ENCODE measurements at places on chromosomes 2 and 18.
A peak's percentile ranks its signal among the peaks of the same experiment; 100 is the strongest.

DNA sequence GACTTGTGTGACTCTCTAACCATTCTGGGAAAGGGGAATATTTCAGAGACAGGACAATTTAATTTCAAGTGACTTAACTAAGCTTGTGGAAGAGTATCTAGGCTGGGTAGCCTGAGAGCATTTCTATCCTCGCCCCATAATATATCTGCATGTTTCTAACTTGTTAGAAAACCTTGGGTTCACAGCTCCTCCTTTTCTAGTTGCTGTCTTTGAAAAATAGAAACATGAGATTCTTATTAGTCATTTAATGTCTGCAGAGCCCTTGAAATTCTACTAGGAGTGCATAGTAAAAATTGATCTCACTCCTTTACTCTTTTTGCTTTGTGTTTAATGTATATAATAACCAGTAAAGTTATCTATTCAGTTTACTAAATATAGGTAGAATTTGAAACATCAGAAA, 22.4 kb downstream of the CTLA4 start:
- no peak for DNase-seq

- DNase-seq, result no peak
These were observed 120.5 kb upstream of the CCDC68 start for GRCh38 chr18:55079481-55080355.

DNA sequence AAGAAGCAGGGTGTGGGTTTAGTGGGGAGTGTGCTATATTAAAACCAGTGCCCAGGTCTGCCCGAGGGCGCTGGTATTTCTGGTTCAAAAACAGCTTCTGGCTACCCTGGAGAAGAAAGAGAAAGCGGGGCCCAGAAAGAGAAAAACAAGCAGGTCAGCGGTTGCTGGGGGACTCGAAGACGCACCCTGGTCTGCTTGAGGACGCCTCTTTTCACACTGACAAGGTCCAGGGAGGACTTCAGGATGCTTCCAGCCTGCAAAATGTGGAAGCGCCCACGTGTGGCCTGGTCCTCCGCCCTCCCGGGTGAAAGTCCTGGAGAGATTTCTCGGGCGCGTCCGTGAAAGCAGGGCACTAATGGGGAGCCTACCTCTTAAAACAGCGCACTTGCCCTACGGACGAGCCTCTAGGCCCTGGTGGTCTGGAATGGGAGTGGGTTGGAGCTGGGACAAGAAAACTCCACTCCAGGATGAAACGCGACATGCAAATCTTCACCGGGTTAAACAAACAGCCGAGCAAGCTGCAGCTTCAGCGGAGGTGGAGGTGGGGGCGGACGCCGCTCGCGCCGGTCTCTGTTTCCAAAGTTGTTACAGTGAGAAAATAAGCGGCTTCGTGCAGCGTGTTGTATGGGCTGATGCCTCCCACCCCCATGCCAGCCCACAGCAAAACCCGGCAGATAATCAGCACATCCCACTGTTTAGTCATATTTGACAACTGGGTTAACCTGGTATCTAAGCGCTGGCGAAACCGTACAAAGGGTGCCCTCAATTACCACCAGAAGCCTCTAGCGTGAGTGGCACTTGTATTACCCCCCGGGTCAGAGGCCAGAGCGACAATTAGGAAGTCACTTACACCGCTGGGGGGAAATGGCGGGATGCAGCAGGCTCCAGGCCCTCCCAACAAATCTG, 1.1 kb upstream of the SP9 start:
- no peak for DNase-seq

DNA sequence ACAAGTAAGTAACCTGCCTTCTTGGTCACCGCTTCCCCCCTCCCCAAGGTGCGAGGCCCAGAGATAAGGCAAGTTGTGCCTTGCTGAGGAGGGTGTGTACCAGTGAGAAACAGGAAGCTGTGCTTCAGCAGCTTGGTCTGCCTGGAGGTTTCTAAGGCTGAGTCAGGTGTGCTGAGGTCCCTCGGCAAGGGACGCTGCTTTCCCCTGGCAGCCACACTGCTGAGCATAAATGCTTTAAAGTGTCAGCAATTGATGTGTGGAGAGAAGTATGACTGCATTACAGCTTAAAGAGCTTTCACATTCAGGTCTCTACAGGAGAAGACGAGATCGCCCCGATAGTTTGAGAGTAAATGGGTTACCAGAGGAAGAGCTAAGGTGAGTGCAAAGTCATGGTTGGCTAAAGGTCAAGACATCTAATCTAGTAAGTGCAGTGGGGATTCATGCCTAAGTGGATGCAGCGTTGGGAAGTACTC, 86.9 kb downstream of the LIMS1 start:
- no peak for DNase-seq

DNA sequence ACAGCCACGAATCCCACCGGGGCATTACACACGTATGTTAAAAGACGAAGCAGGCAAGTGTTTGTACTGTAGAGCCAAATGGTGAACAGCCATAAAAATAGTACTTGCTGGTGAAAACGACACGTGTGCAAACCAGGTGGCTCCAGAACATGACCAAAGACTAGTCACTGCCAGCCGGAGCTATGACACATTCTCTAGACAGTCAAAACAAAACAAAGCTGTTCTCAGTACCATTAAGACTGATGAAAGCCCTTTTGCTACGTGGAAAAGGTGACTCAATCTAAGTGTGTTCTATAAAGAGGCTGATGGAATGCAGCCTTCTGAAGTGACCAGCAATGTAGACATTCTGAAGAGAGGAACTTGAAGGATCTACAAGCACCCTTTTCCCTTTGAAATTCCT, 367.7 kb upstream of the NETO1 start:
- peak; percentile 0 for DNase-seq

DNA sequence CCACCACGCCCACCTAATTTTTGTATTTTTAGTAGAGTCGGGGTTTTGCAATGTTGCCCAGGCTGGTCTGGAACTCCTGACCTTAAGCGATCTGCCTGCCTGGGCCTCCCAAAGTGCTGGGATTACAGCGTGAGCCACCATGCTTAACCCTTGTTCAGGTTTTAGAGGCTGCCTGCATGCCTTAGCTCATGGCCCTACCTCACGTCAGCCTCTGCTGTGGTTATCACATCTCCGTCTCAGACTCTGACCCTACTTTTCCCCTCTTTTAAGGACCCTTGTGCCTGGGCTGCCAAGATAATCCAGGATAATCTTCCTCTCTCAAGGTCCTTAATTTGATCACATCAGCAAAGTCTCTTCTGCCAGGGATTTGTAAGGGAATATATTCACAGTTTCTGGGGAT, 98.2 kb upstream of the PMAIP1 start:
- DNase-seq, result no peak

- no peak for DNase-seq
These were observed 1547.1 kb upstream of the PIK3C3 start for GRCh38 chr18:40407909-40408308.

GRCh38 chr2:98177286-98177685, 90.3 kb downstream of the VWA3B start:
- no peak for DNase-seq

DNA sequence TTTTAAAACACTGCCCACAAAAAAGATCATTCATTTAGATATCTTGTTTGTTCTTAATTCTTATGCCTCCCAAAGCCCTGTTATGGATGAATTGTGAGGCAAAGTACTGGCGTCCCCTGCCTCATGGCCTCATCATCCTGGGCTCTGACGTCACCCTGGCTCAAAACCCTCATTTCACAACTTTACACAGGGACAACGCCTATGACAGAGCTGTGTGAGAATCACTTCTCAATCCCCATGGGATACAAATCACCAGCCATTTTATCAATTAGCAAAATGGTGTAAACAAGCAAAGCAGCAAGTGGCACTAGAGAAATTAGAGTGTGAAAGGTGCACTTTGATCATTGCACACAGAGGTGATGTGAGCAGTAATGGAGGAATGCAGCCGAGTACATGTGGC, 16.6 kb downstream of the FHOD3 start:
- DNase-seq, result no peak

GRCh38 chr2:127087791-127088495, 19.0 kb downstream of the BIN1 start:
- no peak for DNase-seq

DNA sequence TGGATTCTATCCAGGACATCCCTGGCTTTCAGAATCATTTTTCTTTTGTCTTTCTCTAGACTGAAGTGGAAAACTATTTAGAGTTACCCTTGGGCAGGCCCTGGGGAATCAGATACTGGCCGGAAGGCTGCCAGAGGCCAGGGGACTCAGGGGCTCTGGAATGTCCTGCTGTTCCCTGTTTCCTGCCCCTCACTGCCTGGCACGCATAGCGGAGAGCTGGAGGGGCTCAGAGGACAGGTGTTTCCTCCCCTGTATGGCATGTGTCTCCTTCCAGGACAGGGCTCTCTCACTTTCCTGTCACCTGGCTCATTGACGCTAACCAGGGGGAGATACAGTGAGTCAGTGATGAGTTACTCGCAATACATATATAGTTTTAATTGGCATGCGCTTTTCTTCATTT, 38.8 kb downstream of the DYSF start:
- DNase-seq, result peak; percentile 34

DNA sequence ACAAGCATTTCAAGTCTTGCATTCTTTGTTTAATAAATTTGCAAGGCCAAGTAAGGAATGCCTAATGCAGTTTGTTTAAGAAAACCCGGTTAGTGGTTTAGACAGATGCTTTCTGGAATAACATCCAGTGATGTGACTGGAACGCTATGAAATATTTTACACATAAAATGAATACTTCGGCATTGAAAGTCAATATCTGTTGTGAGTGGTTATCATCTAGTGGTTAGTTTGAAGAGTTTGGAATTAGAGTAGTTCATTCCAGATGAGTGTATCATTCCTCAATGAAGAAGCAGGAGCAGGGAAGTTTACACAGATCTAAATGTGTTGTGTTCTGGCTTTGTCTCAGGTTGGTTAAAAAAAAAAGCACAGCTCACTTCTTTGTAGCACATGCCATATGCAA, 608.0 kb upstream of the PIK3C3 start:
- peak; percentile 3 for DNase-seq

DNA sequence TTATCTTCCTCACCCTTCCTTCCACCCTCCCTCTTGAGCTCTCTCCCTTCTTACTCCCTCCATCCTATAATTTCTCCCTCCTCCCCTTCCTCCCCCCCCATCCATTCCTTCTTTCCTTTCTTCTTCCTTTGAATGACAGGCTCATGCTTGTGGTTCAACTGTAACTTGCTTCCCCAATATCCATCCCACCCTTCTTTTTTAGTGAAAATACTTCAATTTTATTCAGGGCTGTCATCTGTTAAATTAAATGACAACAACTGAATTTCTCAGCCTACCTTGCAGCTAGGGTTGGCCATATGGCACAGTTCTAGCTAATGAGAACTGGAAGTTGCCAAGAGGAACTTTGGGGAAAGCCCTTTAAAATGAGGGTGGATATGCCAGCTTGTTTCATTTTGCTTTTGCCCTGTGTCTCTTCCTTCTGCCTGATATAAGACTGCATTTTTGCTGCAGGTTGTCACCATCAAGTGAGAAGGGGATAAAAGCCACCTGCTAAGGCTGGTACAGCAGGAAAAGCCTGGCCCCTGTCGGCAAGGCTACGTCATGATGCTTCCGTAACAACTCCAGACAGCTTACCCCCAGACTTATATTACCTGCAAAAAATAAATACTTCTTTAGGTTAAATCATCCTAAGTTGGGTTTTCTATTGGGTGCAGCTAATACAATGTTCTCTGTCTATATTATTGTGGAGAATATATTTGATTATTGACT, 121.8 kb downstream of the NXPH2 start:
- no peak for DNase-seq

GRCh38 chr2:99410276-99410675, 73.1 kb downstream of the EIF5B start:
- no peak for DNase-seq

DNA sequence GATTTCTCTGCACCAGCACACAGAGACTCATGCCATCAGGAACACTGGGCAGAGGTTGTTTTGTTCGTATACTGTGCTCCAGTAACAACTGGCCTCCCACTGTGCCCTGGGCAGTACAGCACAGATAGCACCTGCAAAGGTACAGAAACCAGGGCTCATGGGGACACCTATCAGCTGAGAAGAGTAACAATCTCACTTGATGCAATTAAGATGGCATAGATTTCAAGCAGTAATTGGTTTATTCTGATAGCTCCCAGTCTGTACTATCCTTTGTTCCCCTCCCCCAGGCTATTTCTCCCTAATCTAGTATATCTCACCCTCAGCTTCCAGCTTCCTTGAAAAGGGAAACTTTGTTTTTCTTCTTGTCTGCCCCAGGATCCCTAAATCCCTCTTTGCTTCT, 343.9 kb upstream of the MMADHC start:
- no peak for DNase-seq

- no peak for DNase-seq
These were observed 45.1 kb downstream of the RPL31 start for GRCh38 chr2:101047075-101047766.

DNA sequence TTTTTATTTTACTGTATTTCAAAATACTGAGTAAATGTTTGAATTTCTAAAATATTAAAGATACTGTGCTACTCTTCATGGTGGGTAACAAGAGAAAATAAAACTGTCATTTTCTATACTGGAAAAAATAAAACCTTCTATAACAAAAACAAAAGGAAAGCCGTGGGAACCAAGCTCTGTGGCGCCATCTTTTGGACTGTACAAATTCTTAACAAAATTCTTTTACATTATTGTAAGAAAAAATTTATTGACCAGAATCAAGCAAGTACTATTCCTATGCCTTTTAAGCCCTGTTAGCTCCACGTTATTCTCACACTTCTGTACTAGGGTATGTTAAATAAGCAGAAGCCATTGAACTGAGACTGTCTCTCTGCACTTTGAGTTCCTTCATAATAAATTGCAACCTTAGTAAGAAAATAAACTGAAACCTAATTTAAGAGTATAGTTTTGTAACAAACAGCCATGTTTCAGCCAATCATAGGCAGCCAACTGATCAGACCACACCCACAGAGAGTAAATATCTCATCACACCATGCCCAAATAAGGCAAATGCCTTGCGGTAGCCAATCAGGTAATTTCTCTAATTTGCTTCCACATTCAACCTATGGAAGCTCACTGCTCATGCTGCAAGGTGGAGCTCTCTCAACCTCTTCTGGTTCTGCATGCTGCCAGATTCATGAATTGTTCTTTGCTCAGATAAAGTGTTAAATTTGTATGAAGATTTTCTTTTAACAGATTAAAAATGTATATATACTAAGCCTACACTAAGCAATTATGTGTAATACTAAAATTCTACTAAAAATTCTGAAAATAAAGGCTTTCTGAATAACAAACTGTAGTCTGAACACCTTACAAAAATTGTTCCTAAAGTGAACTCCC, 42.2 kb downstream of the HIBCH start:
- peak; percentile 10 for DNase-seq

DNA sequence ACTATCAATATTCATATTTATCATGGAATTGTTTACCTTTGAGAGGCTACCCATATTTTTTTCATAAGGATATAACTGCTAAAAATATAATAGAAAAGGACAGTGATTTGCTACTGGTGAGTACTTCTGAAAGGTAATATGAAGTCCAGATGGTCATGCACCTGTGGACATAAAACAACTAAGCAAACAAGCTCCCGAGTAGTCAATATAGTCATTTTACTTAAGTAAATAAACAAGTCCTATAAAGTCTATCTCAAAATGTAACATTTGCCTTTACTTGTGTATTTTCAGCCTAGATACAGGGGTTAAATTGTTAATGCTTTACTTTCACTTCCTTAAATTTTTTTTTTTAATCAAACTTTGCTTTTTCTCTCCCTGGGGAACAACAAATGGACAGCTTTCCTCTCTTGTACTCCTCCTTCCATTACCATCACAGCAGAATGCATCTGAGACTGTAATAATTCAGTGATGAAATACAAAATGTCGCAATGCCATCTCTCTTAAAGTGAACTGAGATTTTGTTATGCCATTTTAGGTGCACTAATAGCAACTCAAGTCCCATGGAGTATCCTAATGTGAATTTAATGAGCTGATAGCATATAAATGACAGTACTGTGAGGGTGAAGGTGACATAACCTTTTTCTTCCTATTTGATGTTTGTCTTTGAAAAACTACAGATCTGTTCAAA, 1325.4 kb upstream of the ZEB2 start:
- DNase-seq, result no peak

Measured in HTR-8/SVneo (cell line).